NCI-H187 (cell line): ENCODE measurements at places on chromosomes 3 and 15.

DNA sequence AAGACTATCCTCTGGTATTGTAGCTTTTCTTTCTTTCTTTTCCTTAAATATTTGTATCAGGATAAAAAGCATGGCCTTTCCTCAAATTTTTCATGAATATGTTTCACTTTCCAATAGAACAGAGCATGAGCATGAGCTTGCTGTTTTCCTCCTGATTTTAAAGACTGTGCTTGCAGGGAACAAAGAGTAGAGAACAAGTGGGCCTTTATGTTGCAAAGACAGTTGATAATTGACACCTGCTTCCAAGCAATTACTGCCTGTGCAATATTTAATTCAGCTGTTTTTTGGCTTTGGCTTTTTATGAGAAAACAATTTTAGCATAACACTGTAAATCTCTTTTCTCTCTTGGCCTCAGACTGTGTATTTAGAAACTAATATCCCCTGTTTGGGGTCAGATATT lies 263.6 kb upstream of the AZI2 start:
- no peak for DNase-seq

GRCh38 chr3:39548282-39548681 lies 80.8 kb downstream of the MOBP start:
- DNase-seq = no peak

- no peak for DNase-seq
Measured at GRCh38 chr3:102511639-102512038, 76.8 kb downstream of the ZPLD1 start.

- DNase-seq = no peak
Measured at GRCh38 chr3:44722103-44722401, 7.4 kb upstream of the ZNF501 start.

DNA sequence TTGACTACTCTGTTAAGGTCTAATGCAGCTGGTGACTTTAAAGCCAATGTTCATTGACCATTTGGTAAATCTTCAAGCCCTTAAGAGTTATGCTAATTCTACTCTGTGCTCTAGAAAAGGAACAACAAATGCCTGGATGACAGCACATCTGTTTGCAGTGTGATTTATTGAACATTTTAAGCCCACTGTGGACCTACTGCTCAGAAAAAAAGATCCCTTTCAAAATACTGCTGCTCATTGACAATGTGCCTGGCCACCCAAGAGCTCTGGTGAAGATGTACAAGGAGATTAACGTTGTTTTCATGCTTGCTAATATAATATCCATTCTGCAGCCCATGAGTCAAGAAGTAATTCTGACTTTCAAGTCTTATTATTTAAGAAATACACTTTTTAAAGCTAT lies 110.8 kb downstream of the TBC1D5 start:
- no peak for DNase-seq

DNA sequence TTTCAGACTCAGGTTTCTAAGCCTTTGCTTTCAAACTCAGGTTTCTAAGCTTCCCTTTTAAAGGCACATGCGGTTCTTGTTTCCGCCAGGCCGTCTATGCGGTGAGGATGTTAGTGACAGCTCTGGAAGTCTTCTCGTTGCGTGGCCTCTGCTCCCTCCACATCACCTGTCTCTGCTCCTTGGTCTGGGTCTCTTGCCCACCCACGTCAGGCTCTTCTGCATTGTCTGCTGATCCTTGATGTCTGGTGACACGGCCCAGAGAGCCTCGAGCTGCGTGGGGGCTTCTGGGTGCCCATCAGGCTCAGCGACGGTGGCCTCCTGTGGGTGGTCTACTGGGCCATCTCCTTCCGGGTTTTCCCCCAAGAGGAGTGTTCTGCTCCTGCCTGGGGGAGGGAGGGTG lies 30.5 kb downstream of the KLF13 start:
- no peak for DNase-seq

DNA sequence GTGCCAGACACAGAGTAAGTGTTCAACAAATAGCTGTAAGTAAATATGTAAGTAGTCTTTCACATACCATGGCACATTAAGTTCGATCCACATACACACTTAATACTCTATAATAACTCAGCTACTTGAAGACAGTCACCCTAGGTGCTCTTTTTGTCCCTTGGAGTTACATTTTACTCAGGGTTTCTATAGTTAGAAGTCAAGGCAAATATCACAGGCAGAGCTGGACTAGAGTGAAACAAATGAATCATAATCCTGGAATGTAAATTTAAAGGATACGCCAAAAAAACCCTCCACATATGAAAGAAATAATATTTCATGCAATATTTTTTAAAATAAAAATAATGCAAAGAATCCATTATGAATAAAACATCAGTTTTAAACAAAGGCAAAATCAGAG lies 461.8 kb downstream of the MAGI1 start:
- DNase-seq = no peak

DNA sequence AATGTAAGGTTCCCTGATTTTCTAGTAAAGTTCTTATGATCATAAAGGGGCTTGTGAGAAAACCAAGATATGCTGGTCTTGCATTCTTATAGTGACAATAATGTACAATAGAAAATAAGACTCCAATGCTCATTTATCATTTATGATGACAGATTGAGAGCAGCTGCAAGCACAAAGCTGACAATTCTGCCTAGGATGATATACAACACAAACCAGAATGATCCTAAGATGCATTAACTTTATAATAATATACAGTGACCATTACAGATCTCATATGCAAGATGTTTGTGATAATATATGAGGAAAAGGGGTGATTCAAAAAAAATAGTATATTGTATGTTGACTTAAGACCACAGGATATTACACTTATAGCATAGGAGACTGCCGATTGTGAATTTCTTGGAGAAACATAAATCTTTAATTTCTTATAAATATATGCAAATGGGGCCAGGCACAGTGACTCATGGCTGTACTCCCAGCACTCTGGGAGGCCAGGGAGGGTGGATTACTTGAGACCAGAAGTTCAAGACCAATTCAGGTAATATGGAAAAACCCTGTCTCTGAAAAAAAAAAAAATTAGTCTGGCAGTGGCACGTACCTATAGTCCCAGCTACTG lies 387.0 kb downstream of the ZBBX start:
- DNase-seq = no peak

- DNase-seq = no peak
Measured at GRCh38 chr3:134810052-134810435, 15.0 kb downstream of the EPHB1 start.

DNA sequence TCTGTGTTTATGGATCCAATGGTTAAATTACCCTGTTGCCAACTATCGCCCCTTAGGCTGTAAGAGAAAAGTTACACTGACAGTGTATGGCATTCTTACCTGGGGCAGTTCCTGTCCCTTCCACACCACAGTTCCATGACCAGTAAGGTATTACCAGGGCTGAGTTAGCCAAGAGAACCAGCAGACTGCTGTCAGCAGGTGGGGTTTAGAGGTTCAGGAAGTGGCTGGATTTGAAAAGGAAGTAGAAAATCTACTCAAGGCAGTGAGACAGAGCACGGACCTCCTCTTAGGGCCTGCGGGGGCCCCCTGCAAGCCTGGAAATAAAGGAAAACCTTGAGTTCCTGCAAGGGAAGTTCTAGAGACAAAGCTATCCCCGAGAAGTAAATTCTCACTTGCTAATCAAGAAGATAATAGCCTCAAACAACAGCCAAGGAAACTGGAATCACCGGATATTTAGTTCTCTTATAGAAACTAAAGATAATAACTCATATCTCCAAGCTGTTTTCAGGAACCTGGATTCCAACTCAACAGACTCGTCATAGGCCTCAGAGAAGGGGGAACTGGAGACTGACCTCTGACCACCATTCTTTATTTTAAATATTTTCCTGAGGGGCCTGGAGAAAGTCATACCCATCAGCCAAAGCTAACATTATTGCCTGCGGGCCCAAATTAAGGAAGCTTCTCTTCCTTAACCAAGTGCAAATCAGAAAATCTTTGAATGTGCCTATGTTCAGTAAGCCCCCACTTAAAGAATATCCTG lies 161.7 kb downstream of the ANXA2 start:
- no peak for DNase-seq

DNA sequence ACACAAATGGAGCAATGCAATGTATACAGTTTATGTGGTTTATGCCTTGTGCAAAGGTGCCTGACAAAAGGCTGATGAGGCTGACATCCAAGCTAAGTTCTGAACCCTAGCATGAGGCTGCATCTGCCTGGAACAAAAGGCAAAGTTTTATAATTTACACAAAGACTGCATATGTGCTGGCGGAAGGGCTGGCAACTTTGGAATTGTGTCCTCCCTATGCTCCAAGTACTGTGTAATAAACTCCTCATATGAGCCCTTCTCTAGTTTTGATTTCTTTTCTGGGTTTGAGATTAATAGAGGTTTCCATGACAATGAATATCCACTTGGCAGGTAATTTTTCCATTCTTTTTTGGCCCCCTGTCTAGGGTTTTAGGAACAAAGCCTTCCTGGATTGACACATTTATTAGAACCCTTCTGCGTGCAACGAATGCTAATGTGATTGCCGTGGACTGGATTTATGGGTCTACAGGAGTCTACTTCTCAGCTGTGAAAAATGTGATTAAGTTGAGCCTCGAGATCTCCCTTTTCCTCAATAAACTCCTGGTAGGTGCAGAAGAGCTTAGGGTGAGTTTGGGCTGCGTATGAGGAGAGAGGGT lies 10.8 kb downstream of the PLA1A start:
- DNase-seq = no peak

DNA sequence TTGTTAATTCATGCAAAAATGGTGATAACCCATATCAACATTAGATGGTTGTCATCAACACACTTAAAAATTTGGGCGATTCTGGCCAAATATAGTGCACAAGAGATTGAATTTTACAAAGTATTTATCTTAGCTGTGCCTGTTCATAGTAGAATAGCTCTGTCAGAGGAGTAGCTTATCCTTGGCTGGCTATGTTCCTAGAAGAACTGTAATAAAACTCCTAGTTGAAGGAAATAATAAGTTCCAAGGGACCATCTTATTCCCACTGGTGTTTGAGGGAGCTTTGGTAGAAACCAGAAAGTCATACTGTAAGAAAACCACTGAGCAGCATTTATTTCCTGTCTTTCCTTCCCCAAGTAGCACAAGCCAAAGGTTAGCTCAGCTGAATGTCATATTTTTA lies 201.8 kb downstream of the GRM7 start:
- no peak for DNase-seq

DNA sequence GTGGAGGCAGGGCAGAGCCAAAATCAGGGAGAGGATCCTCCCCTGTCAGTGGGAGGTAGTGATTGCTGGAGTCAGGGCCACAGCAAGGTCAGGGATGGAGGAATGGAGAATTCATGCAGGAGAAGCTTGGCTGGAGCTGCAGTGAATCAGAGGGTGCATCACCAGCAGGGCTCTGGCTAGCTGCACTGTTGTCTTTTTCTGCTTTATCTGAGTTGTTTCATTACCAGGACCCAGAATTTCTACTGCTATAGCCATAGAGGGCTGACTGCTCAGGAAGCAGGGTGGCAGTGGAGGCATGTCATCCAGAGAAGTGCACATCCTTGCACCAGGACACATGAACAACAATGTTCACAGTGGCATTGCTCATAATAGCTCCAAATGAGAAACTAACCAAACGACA lies 113.5 kb upstream of the GALNT15 start:
- DNase-seq = no peak

DNA sequence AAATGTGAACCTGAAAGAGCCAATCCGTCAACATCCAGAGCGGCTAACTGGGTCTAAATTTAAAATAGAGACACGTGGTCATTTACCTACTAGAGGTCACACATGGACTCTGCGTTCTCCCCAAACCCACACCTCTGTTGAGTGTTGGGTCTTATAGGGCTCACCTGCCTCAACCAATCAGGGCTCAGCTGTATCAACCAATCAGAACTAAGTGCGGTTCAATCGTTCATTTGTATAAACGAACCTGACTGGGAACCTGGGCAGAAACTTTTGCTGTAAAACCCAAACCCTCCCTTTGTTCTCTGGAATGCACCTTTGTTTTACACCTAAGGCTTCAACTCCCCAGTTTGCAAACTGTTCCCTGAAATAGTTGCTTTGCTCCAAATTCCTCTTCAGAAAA lies 8.9 kb downstream of the DNAAF4 start:
- DNase-seq = no peak

GRCh38 chr3:78978037-78978436 lies 789.8 kb downstream of the ROBO1 start:
- no peak for DNase-seq

DNA sequence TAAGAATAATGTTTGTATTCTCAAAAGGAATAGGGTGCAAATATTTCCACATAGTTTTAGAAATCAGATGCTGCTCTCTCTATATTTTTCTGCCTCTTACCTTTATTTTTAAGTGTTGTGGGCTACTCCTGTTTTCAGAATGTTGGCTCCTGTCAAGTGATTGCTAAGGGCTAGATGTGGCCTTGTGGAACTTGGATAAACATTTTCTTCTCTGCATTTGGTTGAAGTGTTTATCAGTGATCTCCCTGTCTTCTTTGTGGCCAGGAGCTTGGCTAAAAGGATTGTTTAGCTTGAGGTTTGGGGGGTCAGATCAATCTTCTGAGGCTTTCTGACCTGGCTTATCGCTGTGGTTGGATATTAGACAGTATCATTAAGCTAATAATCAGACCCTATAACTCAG lies 112.6 kb downstream of the TCF12 start:
- no peak for DNase-seq
